ENCODE measurements at places on chromosomes 7 and 10. TPM values are rescaled to one million over a fixed set of nuclear protein-coding genes. Genes with fewer than 3 reads are reported as not detected.

Gene TMEM178B
- 0.34 TPM for polyA plus RNA-seq

Gene LRRTM3
- 5.0 TPM for polyA plus RNA-seq

Gene UBTD1
- 11.3 TPM for polyA plus RNA-seq

Gene BAMBI
- 50.1 TPM for polyA plus RNA-seq

Gene STEAP2
- 11.3 TPM for polyA plus RNA-seq

Gene THSD7A
- 51.9 TPM for polyA plus RNA-seq

Gene FKBP6
- polyA plus RNA-seq: 0.28 TPM

Gene EN2
- 0.17 TPM for polyA plus RNA-seq

Gene TWNK
- polyA plus RNA-seq: 16.7 TPM

Gene HTRA1
- polyA plus RNA-seq: 167 TPM

Gene CBX3
- 315 TPM for polyA plus RNA-seq

Gene PDZD7
- 3.2 TPM for polyA plus RNA-seq

Gene H2BK1
- not detected for polyA plus RNA-seq

Gene BTBD16
- polyA plus RNA-seq: 0.37 TPM

Gene WEE2
- polyA plus RNA-seq: 0.30 TPM

Gene GRID1
- 1.6 TPM for polyA plus RNA-seq

Gene TSPAN13
- polyA plus RNA-seq: 26.3 TPM

Gene ATOH7
- polyA plus RNA-seq: 2.6 TPM

Gene CLDN3
- 69.2 TPM for polyA plus RNA-seq
